ENCODE measurements at places on chromosomes 13 and 19.
A peak's percentile ranks its signal among the peaks of the same experiment; 100 is the strongest.

- peak; percentile 88 for DNase-seq
- peaks cover 19% of the 10 kb centered on the region for H3K36me3 ChIP-seq
- H3K4me3 ChIP-seq = no peak overlapping the region
- H3K27ac ChIP-seq = no peak overlapping the region
These were observed 10.5 kb downstream of the PVR start for GRCh38 chr19:44653977-44654774.

DNA sequence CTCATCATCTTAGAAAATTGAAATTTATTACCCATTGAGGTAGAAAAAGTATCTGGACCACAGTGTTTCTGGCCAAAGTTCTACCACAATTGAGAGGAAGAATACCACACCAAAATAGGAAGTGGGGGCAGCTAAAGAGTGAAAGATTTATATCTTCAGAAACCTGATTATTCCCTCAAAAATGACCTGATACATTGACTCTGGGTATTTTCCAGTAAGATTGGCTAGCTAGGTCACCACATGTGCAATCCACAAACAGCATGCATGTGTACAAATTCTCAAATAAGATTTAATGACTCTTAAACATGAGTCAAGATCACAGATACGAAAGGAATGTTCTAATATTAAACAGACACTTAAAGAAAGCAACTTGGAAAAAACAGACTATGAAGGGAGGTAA, 1516.2 kb upstream of the PCDH20 start:
- H3K27me3 ChIP-seq = no peaks in the 10 kb centered on the region
- DNase-seq = no peak
- H3K4me3 ChIP-seq = no peak overlapping the region
- H3K4me1 ChIP-seq = no peaks in the 10 kb centered on the region
- no peak overlapping the region for H3K27ac ChIP-seq

GRCh38 chr19:8158411-8159074, 9.2 kb upstream of the FBN3 start:
- H3K4me1 ChIP-seq = peaks cover 8% of the 10 kb centered on the region
- H3K27ac ChIP-seq = no peak overlapping the region
- H3K36me3 ChIP-seq = no peaks in the 10 kb centered on the region
- no peak overlapping the region for H3K4me3 ChIP-seq
- peaks cover 13% of the 10 kb centered on the region for H3K27me3 ChIP-seq

DNA sequence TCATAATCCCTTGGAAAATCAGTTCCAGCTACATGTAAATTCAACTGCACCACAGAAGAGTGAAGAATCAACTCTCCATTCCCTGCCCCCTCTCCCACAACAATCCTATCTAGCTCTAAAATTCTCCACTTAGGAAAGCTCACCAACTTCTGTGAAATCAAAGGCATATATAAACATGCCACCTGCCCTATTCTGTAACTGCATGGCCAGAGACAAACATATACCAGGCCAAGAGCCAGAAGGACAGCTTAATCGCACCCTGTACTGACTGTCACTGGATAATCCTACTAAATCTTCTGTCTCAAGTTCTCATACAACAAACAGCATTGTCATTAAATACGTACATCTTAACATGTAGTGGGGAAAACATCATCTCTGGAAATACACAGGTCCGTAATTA, 58.2 kb upstream of the EEF1AKMT1 start:
- no peaks in the 10 kb centered on the region for H3K27me3 ChIP-seq
- no peak for DNase-seq
- H3K4me1 ChIP-seq = peaks cover 7% of the 10 kb centered on the region
- H3K27ac ChIP-seq = no peak overlapping the region
- peaks cover 11% of the 10 kb centered on the region for H3K36me3 ChIP-seq

- no peak overlapping the region for H3K27ac ChIP-seq
- H3K36me3 ChIP-seq = no peaks in the 10 kb centered on the region
- H3K27me3 ChIP-seq = no peaks in the 10 kb centered on the region
- H3K4me3 ChIP-seq = no peak overlapping the region
- H3K4me1 ChIP-seq = no peaks in the 10 kb centered on the region
These were observed 79.2 kb downstream of the UBL3 start for GRCh38 chr13:29771247-29771646.

GRCh38 chr13:114320065-114320464, 5.8 kb downstream of the CHAMP1 start:
- H3K27ac ChIP-seq = peak overlapping the region; percentile 31
- H3K4me1 ChIP-seq = peaks cover 56% of the 10 kb centered on the region
- no peak overlapping the region for H3K4me3 ChIP-seq
- H3K36me3 ChIP-seq = peaks cover 55% of the 10 kb centered on the region
- H3K27me3 ChIP-seq = no peaks in the 10 kb centered on the region
- DNase-seq = no peak

GRCh38 chr13:67736646-67737420, 506.7 kb upstream of the PCDH9 start:
- no peak overlapping the region for H3K4me3 ChIP-seq
- no peaks in the 10 kb centered on the region for H3K27me3 ChIP-seq
- no peak for DNase-seq
- H3K4me1 ChIP-seq = no peaks in the 10 kb centered on the region

DNA sequence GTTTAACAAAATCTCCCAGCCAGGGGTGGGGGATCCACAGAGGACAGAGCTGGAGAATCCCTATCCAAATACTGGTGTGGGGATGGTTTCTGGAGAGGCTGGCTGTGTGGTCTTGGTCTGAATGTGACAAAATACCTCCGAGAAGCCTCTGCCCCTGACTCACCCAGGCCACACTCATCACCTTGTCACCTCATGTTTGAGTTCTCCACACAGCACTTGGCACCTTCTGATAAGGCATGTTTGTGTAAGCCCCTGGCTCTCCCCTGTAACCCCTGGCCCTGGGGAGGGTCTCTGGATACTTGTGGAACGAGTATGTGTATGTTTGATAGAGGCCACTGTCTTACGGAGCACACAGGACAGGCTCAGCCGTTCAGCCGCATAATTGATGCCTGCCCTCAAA, 14.7 kb downstream of the TECR start:
- no peak overlapping the region for H3K4me3 ChIP-seq
- H3K36me3 ChIP-seq = peaks cover 3% of the 10 kb centered on the region
- DNase-seq = no peak
- H3K4me1 ChIP-seq = peaks cover 27% of the 10 kb centered on the region
- no peaks in the 10 kb centered on the region for H3K27me3 ChIP-seq
